CD4-positive, alpha-beta T cell treated with Interleukin-15 for 1 hour (primary cell): ENCODE measurements at places on chromosomes 6 and 20.
A peak's percentile ranks its signal among the peaks of the same experiment; 100 is the strongest.

GRCh38 chr6:79989641-79990040 is 14.8 kb upstream of the TTK start:
- DNase-seq: no peak

DNA sequence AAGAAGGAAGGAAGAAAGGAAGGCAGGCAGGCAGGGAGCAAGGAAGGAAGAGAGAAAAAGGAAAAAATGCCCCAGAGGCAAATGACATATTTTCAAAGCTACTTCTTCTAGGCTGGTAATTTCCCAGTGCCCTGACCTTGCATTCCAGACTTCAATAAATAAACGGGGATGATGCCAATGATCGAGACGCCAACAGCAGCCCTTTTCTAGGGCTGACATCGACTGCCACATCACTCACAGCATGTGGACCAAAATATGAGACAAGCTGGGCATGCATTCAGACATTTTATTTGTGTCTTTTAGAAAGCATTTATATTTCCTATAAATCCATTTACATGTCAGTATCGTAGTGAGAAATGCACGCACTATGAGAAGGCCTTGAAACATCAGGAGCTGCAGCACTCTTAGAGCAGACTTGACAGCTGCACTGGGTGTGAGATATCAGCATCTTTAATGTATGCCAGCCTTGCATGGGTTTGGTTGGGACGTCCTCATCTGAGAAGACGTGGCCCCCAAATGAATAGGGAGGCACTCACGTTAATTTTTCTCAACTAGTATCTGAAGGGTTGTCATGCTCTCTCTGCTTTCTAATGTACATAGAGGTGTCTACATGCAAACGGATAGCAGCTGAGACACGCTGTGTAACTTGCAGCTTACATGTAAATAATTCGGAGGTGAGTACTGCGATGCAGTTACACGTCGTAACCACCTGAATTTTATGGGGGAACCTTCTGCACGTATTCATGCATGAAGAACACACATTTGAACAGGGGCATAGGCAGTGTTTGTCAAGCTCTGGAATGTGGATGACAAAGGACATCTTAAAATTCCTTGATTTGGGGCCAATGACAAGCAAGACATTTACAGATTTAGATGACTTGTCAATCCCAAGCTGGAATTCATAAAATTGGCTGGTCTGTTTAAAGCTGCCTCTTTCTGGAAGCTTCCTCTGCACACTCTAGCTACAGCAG is 149.1 kb upstream of the AGPAT4 start:
- no peak for DNase-seq

DNA sequence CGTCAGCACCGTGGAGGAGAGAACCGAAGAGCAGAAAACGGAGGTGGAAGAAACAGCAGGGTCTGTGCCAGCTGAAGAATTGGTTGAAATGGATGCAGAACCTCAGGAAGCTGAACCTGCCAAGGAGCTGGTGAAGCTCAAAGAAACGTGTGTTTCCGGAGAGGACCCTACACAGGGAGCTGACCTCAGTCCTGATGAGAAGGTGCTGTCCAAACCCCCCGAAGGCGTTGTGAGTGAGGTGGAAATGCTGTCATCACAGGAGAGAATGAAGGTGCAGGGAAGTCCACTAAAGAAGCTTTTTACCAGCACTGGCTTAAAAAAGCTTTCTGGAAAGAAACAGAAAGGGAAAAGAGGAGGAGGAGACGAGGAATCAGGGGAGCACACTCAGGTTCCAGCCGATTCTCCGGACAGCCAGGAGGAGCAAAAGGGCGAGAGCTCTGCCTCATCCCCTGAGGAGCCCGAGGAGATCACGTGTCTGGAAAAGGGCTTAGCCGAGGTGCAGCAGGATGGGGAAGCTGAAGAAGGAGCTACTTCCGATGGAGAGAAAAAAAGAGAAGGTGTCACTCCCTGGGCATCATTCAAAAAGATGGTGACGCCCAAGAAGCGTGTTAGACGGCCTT is 41.6 kb downstream of the ZBTB2 start:
- DNase-seq: no peak

- DNase-seq: no peak
Observed at GRCh38 chr6:26140967-26141294, 53.7 kb downstream of the HFE start.

GRCh38 chr6:150684714-150685459 is 85.2 kb downstream of the PLEKHG1 start:
- DNase-seq: peak; percentile 54
